Pericardium fibroblast (primary cell): ENCODE measurements at places on chromosomes 12 and 14. TPM values are rescaled to one million over a fixed set of nuclear protein-coding genes. Genes with fewer than 3 reads are reported as not detected.

Gene RPAP3
- 10.5 and 12.6 TPM in 2 replicates for total RNA-seq

Gene MBD6
- total RNA-seq = 5.1 and 8.8 TPM in 2 replicates

Gene ARHGDIB
- total RNA-seq = 17.2 and 99.9 TPM in 2 replicates

Gene CDCA4
- 7.4 and 10.3 TPM in 2 replicates for total RNA-seq

Gene TAC3
- not detected in 2 replicates for total RNA-seq

Gene DPPA3
- total RNA-seq = not detected in 2 replicates

Gene MORN3
- 0.26 and 2.8 TPM in 2 replicates for total RNA-seq

Gene SERPINA9
- not detected in 2 replicates for total RNA-seq

Gene TMEM229B
- 0.12 and 1.8 TPM in 2 replicates for total RNA-seq

Gene BDKRB1
- total RNA-seq = 0.68 and 6.3 TPM in 2 replicates

Gene CPM
- total RNA-seq = 10.5 and 82.0 TPM in 2 replicates

Gene ACRBP
- 0.43 TPM in 1 of 2 replicates, not detected in the other for total RNA-seq

Gene LTB4R
- 2.1 and 4.5 TPM in 2 replicates for total RNA-seq

Gene KLRG1
- total RNA-seq = 0.26 and 1.3 TPM in 2 replicates

Gene ANO4
- total RNA-seq = 4.0 and 4.4 TPM in 2 replicates

Gene RFX4
- not detected in 2 replicates for total RNA-seq

Gene OASL
- 0.34 TPM in 1 of 2 replicates, not detected in the other for total RNA-seq

Gene SPSB2
- 5.5 and 12.3 TPM in 2 replicates for total RNA-seq

Gene LALBA
- total RNA-seq = not detected in 2 replicates

Gene CHGA
- total RNA-seq = not detected in 2 replicates

Gene CLECL1
- total RNA-seq = not detected in 2 replicates

Gene KRT6C
- total RNA-seq = not detected in 2 replicates

Gene DHRS2
- 0.51 TPM in 1 of 2 replicates, not detected in the other for total RNA-seq

Gene ACSM4
- not detected in 2 replicates for total RNA-seq

Gene RNASE1
- 1.3 TPM in 1 of 2 replicates, not detected in the other for total RNA-seq

Gene DNM1L
- total RNA-seq = 50.0 and 53.4 TPM in 2 replicates

Gene ZNF605
- total RNA-seq = 3.7 and 10.0 TPM in 2 replicates

Gene NDUFA9
- total RNA-seq = 25.8 and 67.6 TPM in 2 replicates

Gene RBP5
- 0.58 TPM in 1 of 2 replicates, not detected in the other for total RNA-seq

Gene GLS2
- total RNA-seq = not detected in 2 replicates

Gene SMIM41
- total RNA-seq = 2.0 TPM in 1 of 2 replicates, not detected in the other

Gene RIPK3
- total RNA-seq = 0.35 and 0.51 TPM in 2 replicates

Gene LGR5
- total RNA-seq = under 0.01 and 0.68 TPM in 2 replicates

Gene MYF5
- not detected in 2 replicates for total RNA-seq

Gene HOXC13
- not detected in 2 replicates for total RNA-seq

Gene PPP1R1A
- total RNA-seq = not detected in 2 replicates

Gene WSCD2
- total RNA-seq = not detected in 2 replicates

Gene TRMT5
- total RNA-seq = 6.3 and 6.4 TPM in 2 replicates

Gene TUBA1C
- total RNA-seq = 226 and 369 TPM in 2 replicates

Gene ZBTB42
- total RNA-seq = 3.2 and 3.9 TPM in 2 replicates

Gene PTHLH
- total RNA-seq = 0.35 and 0.60 TPM in 2 replicates

Gene PARPBP
- total RNA-seq = 2.0 and 2.8 TPM in 2 replicates

Gene TMPO
- 26.8 and 52.2 TPM in 2 replicates for total RNA-seq

Gene SPIC
- not detected in 2 replicates for total RNA-seq

Gene PRB2
- not detected in 2 replicates for total RNA-seq
